ENCODE measurements at places on chromosomes 12 and 14. TPM values are rescaled to one million over a fixed set of nuclear protein-coding genes. Genes with fewer than 3 reads are reported as not detected.

The MYF5 gene
- not detected for total RNA-seq

The UBE3B gene
- 32.3 TPM for total RNA-seq

The RNU4-1 gene
- under 0.01 TPM for total RNA-seq

The PRPH gene
- total RNA-seq: not detected

The MRPS35 gene
- total RNA-seq: 52.8 TPM

The TAS2R9 gene
- total RNA-seq: not detected

The ACSS3 gene
- total RNA-seq: 10.1 TPM

The EML5 gene
- not detected for total RNA-seq

The MMP17 gene
- total RNA-seq: 18.1 TPM

The TAS2R42 gene
- not detected for total RNA-seq

The KRT72 gene
- total RNA-seq: not detected

The SLC10A1 gene
- total RNA-seq: not detected

The CCDC88C gene
- total RNA-seq: 0.72 TPM

The GNG2 gene
- total RNA-seq: 93.2 TPM

The TMTC1 gene
- 30.9 TPM for total RNA-seq

The SCFD1 gene
- total RNA-seq: 34.0 TPM

The CLEC7A gene
- total RNA-seq: under 0.01 TPM

The COPS7A gene
- total RNA-seq: 80.7 TPM

The IL26 gene
- not detected for total RNA-seq

All from epithelial cell of alveolus of lung (primary cell).